ENCODE measurements at places on chromosomes 2 and 18.

GRCh38 chr2:215441560-215442400, 5.9 kb upstream of the FN1 start:
- DNase-seq, result peak; percentile 82

DNA sequence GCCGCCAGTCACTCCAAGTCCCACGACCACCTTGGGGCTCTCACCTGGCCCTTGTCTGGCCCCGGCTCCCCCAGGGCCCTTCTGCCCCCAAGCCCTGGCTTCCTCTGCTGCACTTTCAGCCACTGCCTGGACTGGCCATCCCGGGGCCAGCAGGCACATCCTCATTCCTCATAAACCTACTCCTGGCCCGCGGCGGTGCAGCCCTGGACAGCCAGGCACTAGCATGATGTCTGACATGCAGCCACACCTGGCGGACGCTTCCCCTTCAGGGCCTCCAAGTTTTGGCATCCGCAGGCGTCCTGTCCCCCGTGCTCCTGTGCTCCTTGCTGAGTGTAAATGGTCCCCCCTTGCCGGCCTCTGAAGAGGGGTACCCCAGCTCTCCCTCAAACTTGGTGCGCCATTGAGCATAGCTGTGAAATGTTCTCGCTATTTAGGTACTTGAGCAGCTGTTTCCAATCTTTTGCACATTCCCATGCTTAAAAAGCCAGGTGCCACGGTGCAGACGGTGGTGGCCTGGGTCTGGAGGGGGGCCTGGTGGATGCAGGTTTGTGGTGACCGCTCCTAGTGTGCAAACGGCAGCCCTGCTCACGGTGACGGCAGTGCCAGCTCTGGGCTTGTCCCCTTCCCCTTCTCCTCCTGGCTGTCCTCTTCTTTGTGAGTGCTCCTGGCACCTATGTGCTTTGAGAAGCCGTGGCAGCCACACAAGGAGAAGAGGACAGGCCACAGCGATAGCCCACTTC, 123.8 kb downstream of the MBP start:
- no peak for DNase-seq

- no peak for DNase-seq
Observed at GRCh38 chr2:74792282-74792681, 41.6 kb upstream of the HK2 start.

DNA sequence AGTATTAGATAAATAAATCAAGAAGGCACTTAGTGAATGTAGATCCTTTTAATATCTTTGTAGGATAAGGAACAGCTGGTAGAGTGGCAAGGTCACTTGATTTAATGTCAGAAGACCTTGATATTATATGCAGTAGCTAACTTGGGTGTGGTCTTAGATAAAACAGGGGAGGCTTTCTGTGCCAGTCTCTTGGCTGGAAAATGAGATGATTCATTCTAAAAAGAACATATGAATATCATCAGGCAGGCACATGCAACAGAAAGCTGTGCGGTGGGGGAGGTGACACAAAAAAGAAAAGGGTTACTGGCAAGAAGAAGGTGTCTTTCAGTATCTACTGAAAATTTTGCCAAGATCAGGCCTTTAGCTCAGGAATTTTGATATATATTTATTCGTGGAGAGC, 931.7 kb upstream of the CELF4 start:
- no peak for DNase-seq
